ENCODE measurements at places on chromosomes 11 and 22.
A peak's percentile ranks its signal among the peaks of the same experiment; 100 is the strongest.

DNA sequence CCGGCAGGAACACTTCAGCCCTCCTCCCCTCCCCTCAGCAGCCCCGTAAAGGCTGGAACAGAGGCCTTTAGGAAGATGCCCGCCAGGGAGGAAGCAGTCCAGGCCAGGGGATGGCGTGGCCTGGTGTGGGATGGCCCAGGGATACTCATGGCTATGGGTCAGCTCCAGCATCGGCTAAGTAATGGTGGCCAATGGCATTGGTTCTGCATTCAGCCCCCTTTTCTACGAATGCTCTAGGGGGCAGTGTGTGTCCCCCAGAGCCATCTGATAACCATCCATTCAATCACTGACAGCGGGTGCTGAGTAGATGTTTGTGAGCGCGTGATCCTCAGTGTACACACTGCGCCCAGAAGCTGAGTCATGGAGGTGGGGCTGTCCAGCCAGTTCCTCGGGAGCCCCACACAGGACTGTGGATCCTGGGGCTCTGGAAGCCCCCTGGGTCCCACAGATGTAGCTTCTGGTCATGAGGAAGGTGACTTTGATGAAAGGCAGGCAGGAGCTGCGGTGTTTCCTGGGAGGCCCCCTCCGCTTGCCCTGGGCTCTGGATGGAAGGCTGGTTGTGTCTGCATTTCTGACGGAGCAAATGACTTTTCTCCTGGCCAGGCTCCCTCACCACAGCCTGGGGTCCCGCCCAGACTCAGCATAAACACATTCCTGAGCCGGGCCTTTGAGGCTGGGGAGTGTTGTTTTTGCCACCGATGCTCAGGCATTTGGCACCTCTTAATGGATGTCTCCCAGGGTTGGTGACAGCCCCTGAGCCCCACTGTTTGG is 46.5 kb downstream of the FBLN1 start:
- no peak for DNase-seq

DNA sequence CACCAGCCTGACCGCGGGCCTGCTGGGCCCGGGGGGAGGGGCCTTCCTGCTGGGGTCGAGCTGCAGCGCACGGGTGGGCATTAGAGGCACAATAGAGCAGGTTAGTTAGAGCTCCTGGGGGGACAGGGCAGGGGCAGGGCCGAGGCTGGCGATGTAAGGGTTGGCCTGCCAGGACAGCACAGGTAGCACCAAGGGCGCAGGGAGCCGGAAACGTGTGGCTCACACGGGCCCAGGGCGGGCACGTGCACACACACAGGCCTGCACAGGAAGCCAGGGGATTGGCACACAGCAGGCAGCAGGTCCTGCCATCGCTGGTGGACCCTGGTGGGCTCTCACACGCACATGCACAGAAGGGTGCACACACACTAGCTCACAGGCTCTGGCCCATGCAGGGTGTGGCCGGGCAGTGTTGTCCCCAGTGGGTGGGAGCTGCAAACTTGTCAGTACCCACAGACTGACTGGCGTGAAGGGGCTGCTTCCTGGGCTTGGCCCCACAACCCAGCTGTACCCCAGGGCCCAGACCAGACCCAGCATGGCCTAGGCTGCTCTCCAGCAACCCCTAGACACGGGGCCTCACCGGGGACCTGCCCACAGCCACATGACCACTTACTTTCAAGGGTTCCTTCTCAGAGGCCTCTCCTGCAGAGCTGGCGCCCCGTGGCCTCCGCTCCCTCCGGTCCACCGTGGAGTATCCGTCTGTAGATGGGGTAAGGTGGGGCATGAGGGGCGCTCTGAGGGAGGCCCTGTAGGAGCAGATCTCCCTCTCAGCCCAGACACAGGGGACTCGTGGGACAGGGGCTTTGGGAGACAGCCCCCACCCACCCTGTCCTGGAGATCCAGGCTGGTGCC is 29.9 kb upstream of the TXNRD2 start:
- no peak for DNase-seq

DNA sequence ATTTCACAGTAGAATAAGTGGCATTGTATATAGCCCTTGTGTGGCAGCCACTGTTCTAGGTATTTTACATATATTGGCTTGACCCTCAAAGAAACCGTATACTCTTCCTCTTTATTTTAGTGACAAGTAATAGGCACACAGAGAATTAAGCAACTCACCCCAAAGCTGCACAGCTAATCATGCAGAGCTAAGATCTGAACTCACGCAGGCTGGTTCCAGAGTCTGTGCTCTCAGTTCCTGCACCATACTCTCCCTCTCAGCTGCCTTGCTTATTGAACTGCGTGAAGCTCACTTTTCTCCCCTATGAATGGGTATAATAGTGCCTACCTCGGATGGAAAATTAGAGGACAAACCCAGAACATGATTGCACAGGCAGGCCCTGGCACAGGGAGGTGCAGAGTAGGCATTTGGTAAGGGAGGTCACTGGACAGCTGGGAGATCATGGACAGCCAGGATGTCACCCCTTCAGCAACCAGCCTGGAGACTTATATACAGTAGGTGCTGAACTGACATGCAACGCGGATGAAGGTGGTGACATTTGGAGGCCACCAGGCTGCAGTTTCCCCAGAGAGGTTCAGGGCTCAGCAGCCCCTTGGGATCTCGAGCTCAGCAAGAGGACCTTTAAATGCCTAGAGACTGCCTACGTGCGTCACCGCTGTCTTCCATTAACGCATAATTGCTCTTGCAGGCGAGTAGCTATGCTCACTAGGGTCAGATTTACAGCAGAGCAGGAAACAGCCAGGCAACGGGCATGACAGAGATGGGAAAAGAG is 78.4 kb upstream of the TP53I11 start:
- peak; percentile 93 for DNase-seq

DNA sequence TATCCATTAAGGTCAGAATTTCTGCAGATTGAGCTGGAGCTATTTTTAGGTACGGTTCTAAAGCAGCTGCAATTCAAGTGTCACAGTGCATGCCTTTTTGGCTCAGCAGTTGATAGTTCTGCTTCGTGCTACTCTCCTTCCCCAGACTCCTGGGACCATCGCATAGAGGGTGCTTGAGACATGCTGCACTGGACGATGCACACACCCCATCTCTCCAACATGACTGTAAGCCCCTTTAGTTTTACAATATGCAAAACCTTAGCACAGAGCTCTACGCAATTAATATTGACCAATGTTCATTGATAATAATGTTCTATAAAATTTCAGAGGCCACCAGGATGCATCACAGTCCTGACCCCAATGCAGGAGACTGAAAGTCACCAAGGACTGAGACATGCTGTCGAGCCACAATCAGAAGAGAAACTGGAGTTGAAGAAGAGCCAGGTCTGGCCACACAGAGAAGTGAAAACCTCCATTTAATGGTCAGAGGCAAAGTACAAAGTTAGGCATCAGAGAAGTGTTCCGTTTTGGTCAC is 120.9 kb upstream of the ZC3H12C start:
- DNase-seq, result no peak

GRCh38 chr11:109036011-109036410 is 371.1 kb downstream of the DDX10 start:
- no peak for DNase-seq

- no peak for DNase-seq
Observed at GRCh38 chr11:129813231-129813791, 2.3 kb upstream of the TMEM45B start.

GRCh38 chr11:2573240-2574042 is 126.4 kb downstream of the KCNQ1OT1 start:
- DNase-seq, result no peak

DNA sequence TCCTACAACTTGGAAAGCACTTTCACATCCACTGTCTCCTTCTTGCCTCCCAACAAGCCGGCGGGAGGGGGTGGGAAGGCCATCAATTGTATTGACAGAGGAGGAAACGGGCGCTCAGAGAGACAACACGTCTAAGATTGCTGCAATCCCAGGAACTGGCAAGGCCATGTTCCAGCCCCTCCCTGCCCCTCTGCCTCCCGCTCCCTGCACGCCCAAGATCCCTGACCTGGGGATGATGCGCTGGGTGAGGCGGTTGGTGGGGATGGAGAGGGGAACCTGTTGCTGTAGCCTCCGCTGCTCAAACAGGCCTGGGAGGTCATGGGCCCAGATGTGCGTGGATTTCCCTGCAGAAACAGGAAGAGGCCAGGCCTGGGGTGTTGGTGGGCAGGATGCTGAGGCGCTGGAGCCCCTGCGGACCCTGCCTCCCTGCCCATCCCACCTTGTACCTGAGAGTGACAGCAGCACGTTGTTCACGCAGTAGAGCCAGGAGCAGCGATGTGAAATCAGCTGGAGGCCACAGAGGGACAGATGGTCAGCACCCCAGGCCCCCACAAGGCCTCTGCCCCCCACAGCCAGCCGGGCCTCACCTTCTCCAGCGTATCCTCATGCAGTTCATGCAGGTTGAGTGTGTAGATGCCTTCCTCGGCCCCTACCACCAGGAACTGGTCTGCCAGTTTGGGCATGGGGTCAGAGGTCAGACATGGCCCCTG is 6.8 kb downstream of the MAP4K2 start:
- DNase-seq, result no peak

DNA sequence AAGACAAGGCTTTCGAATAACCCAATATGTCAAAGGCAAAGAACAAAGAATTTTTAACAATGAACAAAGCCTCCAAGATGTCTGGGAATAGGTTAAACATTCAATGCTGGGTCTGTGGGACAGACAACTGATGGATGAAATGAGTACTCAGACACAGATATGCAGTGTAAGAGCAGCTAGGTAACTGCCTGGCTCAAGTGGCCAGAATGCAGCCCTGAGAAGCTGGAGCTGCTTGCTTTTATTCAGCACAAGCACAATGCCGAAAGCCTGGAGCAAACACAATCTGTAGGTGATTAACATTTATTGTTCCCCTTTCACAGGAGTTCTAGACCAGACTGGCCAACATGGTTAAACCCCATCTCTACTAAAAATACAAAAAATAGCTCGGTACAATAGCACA is 24.0 kb downstream of the GLYAT start:
- no peak for DNase-seq

DNA sequence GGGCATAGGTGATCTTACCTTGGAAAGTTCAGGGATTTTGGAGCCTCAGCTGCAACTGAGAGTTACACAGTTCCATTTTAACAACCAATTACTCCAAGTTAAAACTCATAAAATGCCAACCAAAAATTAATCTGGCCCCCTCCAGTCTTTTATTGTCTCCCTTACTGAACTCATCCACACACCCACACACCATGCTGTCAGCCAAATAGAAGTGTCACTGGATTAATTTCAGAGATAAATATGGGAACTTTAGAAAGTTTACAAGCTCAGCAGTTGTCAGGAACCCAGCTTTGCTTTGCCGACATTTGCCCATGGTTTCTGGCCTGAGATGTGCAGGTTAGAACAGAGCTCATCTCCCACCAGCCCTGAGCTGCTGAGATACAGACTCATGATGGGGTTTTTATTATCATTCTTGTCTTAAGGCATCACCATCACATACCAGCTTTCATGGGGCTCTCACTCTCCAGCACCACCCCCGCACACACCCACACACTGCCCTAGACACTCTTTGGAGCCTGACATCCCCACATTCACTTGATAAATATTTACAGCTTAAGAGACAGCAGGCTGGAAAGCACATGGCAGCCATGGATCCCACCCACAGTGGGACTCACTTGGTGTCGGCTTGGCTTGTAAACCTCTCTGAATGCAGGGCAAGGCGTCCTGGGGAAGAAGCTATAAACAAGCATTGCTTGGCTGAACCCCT is 23.7 kb upstream of the CTR9 start:
- DNase-seq, result no peak

DNA sequence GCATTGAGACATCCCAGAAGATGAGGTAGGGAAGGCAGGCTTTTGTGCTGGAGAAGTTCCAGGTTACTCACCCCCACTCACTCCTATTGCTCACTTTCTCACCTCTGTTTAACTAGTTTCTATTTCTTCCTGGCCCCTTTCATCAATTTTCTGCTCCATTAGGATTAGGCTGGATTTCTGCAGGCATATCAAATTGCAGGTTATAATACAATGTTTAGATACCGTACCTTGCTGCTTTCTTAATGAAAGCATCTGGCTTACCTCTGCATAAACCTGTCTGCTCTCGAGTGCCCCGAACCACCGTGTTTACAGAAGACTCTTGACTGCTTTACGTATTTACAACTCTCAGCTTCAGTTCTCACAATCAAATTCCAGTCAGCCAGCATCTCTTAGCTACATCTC is 173.7 kb downstream of the ADAMTS15 start:
- DNase-seq, result no peak

DNA sequence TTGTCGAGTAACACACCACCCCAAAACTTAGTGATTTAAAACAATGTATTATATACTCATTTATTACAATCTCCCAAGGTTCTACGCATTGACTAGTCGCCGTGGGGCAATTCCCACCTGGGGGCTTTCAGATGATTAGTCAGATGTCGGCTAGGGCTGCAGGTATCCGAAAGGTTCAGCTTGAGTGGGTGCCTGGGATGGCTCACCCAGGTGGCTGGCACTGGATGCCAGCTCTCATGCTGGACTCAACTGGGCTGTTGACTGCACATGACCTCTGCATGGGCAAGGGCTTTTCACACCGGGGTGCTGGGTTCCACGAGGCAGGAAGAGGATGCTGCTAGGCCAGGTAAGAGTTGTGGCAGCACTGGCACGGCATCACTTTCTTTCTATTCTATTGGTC is 21.9 kb upstream of the MICAL2 start:
- DNase-seq, result no peak

GRCh38 chr11:41256041-41256440 is 203.4 kb downstream of the LRRC4C start:
- no peak for DNase-seq

- no peak for DNase-seq
Observed at GRCh38 chr22:32612834-32613233, 138.2 kb downstream of the FBXO7 start.

DNA sequence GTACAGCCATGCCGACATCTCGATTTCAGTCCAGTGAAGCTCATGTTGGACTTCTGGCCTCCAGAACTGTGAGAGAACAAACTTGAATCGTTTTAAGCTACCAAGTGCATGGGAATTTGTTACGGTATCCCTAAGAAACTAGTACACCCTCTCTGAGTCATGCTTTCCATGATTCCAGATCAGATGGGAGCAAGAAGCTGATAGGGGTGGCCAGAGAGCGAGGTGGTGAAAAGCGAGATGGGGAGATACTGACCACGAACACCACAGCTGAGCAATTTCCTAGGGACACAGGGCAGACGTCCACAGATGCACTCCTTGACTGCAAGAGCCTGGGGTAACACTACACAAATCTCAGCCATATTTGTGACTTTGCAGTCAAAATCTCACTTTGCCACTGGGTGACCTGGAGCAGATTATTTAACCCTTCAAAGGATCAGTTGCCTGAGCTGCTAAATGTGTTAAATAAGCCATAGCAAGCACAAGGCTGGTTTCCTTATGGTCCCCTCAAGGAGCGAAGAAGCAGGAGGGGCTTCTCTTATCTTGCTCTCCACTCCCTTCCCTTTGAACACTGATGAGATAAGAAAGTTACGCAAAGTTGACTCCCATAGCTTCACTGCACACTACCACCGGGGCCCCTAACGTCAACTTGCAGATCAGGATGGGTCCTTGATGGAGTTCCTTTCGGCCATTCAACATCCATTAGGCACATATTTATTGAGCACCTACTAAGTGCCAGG is 22.6 kb upstream of the RCN1 start:
- no peak for DNase-seq

Data from NCI-H1436 (cell line).